ENCODE measurements at places on chromosomes 12 and 14.
A peak's percentile ranks its signal among the peaks of the same experiment; 100 is the strongest.

- no peak for DNase-seq
Measured at GRCh38 chr14:105605464-105606304, 79.3 kb downstream of the TMEM121 start.

- DNase-seq, result peak; percentile 86
Measured at GRCh38 chr14:22555384-22556011, 33.5 kb downstream of the DAD1 start.

DNA sequence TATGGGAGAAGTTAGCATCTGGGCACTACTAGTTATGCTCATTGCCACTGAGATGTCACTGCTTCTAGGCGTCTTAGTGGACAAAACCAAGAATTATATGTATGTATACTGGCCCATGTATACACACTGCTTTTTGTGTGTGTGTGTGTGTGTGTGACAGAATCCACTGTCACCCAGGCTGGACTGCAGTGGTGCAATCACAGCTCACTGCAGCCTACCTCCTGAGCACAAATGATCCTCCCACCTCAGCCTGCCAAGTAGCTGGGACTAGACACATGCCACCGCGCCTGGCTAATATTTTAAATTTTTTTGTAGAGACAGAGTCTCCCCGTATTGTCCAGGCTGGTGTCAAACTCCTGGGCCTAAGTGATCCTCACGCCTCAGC is 25.2 kb downstream of the LIMA1 start:
- no peak for DNase-seq

GRCh38 chr12:58602736-58603135 is 317.6 kb downstream of the LRIG3 start:
- DNase-seq, result no peak

DNA sequence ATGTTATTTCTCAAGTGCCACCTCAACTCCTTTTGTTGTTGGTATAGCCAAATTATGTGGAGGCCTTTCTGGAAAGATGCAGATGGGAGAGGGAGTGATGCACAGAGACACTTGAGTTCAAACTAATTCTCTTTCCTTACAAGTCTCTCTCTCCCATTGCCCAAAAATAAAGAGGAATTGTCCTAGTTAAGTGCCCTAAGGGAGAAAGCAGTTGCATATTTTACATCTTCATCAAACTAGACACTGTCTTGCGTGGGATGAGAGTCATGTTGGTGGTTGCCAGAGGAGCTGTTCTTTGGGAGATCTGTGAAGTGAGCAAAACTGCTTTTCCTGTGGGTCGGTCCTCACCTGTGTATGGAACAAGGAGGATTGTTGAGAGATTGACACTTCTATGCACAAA is 72.2 kb downstream of the EP400 start:
- DNase-seq, result no peak

DNA sequence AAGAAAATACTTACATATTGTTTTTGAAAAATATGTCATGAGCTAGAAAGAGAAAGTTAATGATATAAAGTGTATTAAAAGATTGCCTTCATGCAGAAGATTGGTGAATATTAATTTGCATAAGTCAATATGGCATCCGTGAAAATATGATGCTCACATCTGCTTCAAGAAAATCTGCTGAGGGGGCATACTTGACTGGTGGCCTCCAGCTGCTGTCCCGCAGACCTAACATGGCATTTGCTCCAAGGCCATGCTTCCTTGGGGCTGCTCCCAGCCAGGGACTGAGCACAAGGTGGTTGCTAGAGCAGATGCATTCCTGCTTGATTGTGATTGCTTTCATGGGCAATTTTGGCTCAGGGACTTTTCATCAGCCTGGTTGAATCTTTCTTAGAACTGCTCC is 133.8 kb downstream of the TTC6 start:
- DNase-seq, result no peak

- DNase-seq, result no peak
Measured at GRCh38 chr14:42884100-42884499, 1277.4 kb downstream of the LRFN5 start.

- peak; percentile 88 for DNase-seq
Measured at GRCh38 chr12:111434680-111435338, 29.1 kb downstream of the SH2B3 start.

DNA sequence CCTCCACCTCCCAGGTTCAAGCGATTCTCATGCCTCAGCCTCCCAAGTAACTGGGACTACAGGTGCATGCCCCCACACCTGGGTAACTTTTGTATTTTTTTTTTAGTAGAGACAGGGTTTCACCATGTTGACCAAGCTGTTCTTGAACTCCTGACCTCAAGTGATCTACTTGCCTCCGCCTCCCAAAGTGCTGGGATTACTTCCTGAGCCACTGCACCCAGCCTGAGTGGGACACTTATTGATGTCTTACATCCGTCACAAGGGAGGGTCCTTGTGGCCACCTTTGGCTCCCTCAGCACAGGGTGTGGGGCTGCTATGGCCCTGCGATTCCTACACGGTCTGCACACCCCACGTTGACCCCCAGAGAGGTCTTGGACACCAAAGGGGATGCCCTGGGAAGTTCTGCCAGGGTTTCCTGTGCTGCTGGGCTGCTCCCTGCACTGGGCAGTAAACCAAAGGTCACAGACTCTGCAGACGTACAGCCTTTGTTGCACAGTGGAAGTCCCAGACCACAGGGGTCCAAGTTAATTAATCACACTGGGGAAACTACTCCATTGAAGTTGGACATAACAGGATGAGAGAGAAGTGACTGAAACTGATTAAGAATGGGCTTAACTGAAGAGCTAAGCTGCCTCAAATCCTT is 95.7 kb downstream of the SAMD4A start:
- DNase-seq, result no peak

DNA sequence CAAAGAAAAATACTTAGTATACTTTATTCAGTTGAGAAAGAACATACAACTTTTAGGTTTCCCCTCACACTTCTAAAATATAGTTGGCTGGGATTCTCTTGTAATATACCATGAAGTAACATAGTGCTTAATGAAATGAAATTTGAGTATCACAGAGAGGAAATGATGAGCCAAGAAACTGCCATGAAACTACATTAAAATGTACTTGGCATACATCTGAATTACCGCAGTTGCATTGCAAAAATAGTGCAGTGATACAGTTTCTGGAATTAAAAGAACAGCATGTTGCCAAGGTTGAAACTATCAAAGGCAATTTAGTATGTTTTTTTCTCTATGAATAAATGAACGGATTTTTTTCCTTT is 389.2 kb downstream of the TMEM117 start:
- no peak for DNase-seq

- DNase-seq, result no peak
Measured at GRCh38 chr14:69693145-69693544, 73.8 kb upstream of the SRSF5 start.

All from activated CD4-positive, alpha-beta T cell treated with anti-CD3 and anti-CD28 coated beads for 36 hours (primary cell).